ENCODE measurements at places on chromosomes 13 and 19. TPM values are rescaled to one million over a fixed set of nuclear protein-coding genes. Genes with fewer than 3 reads are reported as not detected.

The TNNI3 gene
- total RNA-seq = not detected

The LIM2 gene
- not detected for total RNA-seq

The TMEM272 gene
- not detected for total RNA-seq

The GGN gene
- 0.32 TPM for total RNA-seq

The TIMM50 gene
- 97.6 TPM for total RNA-seq

The APOE gene
- total RNA-seq = 0.97 TPM

The URAD gene
- not detected for total RNA-seq

The CRTC1 gene
- total RNA-seq = 0.97 TPM

The BCL3 gene
- 2.1 TPM for total RNA-seq

The UBE2L5 gene
- total RNA-seq = not detected

The CYP2A7 gene
- total RNA-seq = not detected

The SPRED3 gene
- total RNA-seq = 1.4 TPM

The ZNF154 gene
- total RNA-seq = 0.32 TPM

The ATP4A gene
- not detected for total RNA-seq

The FAM124A gene
- 3.6 TPM for total RNA-seq

The OR10H1 gene
- total RNA-seq = not detected

The FUT3 gene
- not detected for total RNA-seq

The ACER1 gene
- total RNA-seq = not detected

The ZNF492 gene
- total RNA-seq = not detected

The MYO16 gene
- total RNA-seq = not detected

The KLC3 gene
- total RNA-seq = not detected

The PLVAP gene
- 0.61 TPM for total RNA-seq

The IGLON5 gene
- total RNA-seq = not detected

The ZNF773 gene
- 7.5 TPM for total RNA-seq

The CEBPG gene
- 52.7 TPM for total RNA-seq

The DNASE2 gene
- 15.6 TPM for total RNA-seq

The KCNJ14 gene
- total RNA-seq = 0.30 TPM

The OCEL1 gene
- 4.2 TPM for total RNA-seq

The IFI30 gene
- not detected for total RNA-seq

The KLK7 gene
- total RNA-seq = not detected

The SERPINE3 gene
- not detected for total RNA-seq

The NEK5 gene
- under 0.01 TPM for total RNA-seq

The CABP5 gene
- not detected for total RNA-seq

The MIR17HG gene
- total RNA-seq = 14.0 TPM

The DCT gene
- total RNA-seq = not detected

The F10 gene
- not detected for total RNA-seq

The PSPN gene
- total RNA-seq = 1.3 TPM

The ATP12A gene
- total RNA-seq = not detected

All from epithelial cell of umbilical artery (primary cell).